Left kidney (tissue), 8 donors: ENCODE measurements at places on chromosomes 4 and X. TPM values are rescaled to one million over a fixed set of nuclear protein-coding genes. Genes with fewer than 3 reads are reported as not detected.

KCNIP4 gene
- 13.0 TPM for polyA plus RNA-seq

PDHA2 gene
- polyA plus RNA-seq, result not detected

NAP1L3 gene
- 14.6 TPM for polyA plus RNA-seq

EGF gene
- polyA plus RNA-seq, result 3.6 TPM

GUCY1A1 gene
- 78.4 TPM for polyA plus RNA-seq

TGIF2LX gene
- not detected for polyA plus RNA-seq

EFHC2 gene
- 9.0 TPM for polyA plus RNA-seq
